ENCODE measurements at places on chromosomes 12 and 14.

DNA sequence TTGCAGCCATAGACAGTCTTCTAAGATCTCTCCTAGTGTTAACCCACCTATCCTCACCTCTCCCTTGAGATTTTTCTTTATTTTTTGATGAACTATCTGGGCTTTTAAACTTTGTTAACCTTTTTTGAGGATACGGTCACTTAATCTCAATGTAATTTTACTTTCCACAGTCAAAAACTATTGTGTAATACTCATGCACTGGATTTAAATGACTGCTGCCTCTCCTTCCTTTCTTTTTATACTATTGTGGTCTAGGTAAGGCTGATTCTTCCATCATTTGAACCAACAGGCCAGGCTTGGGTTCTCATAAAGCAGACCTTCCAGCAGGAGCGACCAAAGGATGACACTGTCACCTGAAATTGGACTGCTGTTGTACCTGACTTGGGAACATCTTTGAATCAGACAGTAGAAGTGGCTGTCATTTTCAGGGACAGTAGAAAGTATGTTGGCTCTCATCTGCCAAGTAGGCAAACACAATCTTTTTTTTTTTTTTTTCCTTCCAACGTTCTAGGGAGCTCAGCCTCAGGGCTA lies 689 bp upstream of the PDE3A start:
- DNase-seq = no peak

- no peak for DNase-seq
Observed at GRCh38 chr12:42978708-42979107, 389.2 kb upstream of the PRICKLE1 start.

DNA sequence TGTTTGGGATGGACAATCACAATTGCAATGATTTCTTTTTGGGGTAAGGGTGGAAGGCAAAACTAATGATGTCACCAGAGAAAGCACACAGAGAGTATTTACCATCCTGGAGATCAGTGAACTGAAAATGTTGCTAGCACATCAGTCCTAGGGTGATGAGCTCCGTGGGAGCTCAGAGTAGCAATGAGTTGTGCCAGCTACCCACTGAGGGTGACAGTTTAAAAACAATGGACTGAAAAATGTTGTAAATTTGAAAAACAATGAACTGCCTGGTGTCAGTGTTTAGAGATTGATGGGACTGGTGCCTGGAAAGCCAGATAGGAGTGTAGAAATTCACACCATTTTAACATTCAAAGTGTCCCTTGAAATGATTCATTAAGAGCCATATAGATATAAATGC lies 198.5 kb downstream of the ATP23 start:
- no peak for DNase-seq

- DNase-seq = peak; percentile 92
Observed at GRCh38 chr12:104596134-104596799, 139.5 kb downstream of the CHST11 start.

- no peak for DNase-seq
Observed at GRCh38 chr12:47111392-47111778, 31.6 kb upstream of the AMIGO2 start.

- DNase-seq = no peak
Observed at GRCh38 chr14:32525591-32525990, 196.5 kb downstream of the AKAP6 start.

GRCh38 chr14:31971612-31972011 lies 105.5 kb upstream of the ARHGAP5 start:
- DNase-seq = no peak

DNA sequence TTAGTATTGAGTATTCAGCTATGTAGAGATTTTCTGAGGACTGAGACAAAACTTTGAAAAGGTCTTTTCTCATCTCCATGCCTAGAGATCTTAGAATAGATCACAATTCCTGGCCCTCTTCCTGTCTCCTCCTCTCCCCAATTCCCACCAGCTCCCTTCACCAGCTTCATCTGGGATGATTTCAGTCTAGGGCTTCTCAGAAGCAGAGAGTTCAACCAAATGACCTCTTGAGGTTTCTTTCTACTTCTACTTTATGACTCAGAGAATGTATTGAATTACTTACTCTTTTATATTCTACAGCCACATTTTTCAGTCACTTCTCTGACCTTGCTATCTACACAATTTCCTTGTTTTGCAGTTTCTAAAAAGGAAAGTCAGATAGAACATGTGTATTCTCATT lies 19.4 kb upstream of the SNX6 start:
- peak; percentile 83 for DNase-seq

DNA sequence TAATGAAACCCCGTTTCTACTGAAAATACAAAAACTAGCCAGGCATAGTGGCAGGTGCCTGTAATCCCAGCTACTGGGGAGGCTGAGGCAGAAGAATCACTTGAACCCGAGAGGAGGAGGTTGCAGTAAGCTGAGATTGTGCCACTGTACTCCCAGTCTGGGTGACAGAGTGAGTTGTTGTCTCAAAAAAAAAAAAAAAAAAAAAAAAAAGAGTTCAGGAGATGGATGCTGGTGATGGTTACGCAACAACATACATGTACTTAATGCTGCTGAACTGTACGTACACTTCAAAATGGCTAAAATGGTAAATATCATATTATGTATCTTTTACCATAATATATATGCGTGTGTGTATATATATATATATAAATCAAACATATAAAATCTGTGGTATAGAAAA lies 29.0 kb downstream of the ACTN1 start:
- DNase-seq = peak; percentile 62

DNA sequence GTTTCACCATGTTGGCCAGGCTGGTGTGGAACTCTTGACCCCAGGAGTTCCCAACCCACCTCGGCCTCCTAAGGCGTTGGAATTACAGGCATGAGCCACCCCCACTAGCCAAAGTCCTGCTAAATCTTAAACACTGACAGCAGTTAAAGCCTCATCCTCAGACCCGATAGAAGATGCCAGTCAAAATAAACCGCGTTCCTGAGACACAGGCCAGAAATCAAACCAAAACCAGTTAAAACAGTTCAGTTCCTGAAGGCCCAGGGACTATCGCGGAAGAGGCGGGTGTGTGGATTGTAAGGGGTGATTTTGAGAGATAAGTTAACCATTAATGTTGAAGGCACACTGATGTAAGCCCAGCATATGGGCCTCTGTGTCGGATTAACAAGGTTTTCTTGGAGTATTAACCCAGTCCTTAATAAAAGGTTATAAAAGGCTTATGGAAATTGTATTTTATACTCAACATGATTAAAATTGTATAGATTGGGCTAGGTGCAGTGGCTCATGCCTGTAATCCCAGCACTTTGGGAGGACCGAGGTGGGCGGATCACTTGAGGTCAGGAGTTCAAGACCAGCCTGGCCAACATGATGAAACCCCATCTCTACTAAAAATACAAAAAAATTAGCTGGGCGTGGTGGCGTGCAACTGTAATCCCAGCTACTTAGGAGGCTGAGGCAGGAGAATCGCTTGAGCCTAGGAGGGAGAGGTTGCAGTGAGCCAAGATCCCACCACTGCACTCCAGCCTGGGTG lies 18.7 kb upstream of the CDCA4 start:
- DNase-seq = no peak

- no peak for DNase-seq
Observed at GRCh38 chr12:102533483-102534215, 53.3 kb upstream of the IGF1 start.

DNA sequence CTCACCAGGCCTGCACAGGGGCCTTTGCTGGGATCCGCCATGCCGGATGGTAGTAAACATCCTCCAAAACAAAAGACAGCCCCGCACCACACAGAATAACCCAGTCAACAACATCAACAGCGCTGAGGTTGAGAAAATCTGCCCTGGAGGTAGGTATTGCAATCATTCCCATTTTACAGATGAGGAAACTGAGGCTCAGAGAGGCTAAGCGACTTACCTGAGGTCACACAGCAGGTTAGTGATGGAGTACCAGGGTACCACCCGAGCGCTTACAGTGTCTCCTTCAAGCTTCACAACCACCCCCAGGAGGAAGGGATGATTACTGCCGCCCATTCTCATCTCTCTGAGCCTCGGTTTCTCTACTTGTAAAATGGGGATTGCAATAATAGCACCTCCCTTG lies 14.9 kb downstream of the TRPV4 start:
- DNase-seq = no peak

- DNase-seq = no peak
Observed at GRCh38 chr12:120822832-120823503, 81.2 kb downstream of the SPPL3 start.

DNA sequence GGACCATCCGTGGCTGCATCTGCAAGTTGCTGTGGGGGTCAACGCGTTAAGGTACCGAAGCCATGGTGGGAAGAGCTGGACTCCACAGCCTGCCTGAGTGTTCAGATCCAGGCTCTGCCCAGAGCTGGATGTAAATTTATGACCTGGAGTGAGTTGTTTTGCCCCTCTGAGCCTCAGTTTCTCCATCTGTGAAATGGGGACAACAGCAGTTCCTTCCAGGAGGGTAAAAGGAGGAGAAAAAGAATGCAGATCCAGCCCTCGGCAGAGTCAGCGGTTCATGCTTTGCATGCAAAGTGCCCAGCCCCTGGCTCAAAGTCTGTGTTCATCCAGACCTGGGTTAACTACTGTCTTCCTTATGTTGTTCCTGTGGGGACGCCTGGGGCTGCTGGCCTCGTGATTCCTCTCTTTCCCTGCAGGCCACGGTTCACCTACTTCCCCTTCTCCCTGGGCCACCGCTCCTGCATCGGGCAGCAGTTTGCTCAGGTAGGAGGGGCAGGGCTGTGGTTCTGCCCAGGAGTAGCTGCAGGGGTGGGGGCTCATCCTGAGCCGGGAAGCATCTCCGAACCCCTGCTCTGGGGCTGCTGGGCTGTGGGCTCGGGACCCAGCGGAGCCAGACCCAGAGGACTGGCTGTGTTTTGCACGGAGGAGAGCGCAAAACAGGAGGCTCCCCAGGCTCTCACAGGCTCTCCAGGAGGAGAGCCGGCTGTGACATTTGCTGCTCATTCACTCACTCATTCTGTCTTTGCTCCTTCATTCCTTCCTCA lies 41.9 kb downstream of the CYP46A1 start:
- DNase-seq = no peak

DNA sequence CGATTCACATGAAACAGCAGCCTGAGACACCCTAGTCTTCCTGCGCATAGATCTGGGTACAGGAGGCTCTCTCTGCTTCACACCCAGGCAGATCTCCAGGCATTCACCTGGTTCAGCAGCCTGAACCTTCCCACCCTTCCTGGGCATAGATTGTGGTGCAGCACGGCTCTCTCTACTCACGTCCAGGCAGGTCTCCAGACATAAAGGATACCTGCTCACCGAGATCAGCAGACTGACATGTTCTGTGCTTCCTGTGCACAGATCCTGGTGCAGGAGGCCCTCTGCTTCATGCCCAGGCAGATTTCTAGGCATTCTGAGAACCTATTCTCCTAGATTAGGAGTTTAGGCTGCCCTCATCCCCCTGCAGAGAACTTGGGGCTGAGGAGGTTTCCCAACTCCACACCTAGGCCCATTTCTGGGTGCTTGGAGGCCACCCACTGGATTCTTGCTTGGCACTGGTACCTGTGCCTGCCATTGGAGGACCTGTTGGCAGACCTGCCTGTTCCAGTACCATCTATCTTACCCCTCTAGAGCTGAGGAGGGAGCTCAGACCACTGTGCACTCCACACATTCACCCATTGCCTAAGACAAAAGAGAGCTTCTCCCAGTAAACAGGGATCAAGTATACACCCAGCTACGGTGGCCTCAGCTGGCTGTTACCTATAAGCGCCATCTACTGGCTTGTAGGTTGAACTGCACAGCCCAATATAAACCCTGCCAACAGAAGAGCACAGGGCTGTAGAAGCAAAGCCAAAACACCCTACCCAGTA lies 28.0 kb upstream of the GARIN6 start:
- peak; percentile 33 for DNase-seq

GRCh38 chr14:81400852-81401251 lies 728 bp upstream of the STON2 start:
- peak; percentile 100 for DNase-seq

DNA sequence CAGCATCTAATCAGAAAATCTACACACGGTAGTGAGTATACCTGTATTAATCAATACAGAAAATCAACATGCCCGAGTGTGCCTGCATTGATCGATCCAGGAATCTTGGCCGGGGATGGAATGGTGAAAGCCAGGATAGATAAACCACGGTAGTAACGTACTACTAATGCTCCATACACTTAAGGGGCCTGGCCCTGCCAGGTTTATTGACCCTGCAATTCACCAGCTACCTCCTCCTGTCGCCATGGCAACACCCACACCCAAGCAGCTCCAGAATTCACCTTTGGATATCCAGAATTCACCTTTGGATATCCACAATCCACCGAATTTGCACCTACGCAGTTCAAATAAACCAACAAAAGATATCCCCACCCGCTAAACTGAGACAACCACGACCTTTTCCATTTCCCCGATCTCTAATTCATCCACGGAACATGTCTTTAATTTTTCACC lies 14.8 kb upstream of the CALM1 start:
- DNase-seq = no peak

Measured in fibroblast of gingiva (primary cell).